ENCODE measurements at places on chromosomes 13 and 19.

- DNase-seq, result no peak
Measured at GRCh38 chr13:88248393-88248792, 577.2 kb downstream of the SLITRK5 start.

- DNase-seq, result no peak
Measured at GRCh38 chr19:45484273-45484945, 12.4 kb downstream of the RTN2 start.

GRCh38 chr13:21233086-21233485 lies 56.6 kb downstream of the MRPL57 start:
- no peak for DNase-seq

- no peak for DNase-seq
Measured at GRCh38 chr13:59112221-59112718, 1051.5 kb downstream of the DIAPH3 start.

- DNase-seq, result no peak
Measured at GRCh38 chr13:51856998-51857397, 4.8 kb upstream of the CCDC70 start.

DNA sequence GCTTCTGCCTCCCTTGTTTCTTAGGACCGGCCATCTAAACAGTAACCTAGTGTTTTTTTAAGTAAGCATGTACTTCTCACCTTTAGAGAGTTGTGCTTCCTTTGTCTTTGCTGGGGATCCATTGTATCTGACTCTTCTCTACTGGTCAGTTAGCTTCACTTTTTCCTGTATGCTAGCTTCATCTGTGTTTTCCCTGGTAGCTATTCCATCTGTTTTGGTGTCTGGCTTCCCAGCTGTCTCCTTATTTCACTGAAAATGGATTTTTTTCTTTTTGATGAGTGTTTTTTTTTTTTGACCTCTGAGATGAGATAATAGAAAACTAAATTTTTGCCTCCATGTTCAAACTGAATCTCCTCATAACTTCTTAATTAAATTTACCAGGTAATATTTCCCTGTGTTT lies 637.0 kb upstream of the SLC10A2 start:
- no peak for DNase-seq

- no peak for DNase-seq
Measured at GRCh38 chr19:47492571-47493377, 8.8 kb upstream of the KPTN start.

DNA sequence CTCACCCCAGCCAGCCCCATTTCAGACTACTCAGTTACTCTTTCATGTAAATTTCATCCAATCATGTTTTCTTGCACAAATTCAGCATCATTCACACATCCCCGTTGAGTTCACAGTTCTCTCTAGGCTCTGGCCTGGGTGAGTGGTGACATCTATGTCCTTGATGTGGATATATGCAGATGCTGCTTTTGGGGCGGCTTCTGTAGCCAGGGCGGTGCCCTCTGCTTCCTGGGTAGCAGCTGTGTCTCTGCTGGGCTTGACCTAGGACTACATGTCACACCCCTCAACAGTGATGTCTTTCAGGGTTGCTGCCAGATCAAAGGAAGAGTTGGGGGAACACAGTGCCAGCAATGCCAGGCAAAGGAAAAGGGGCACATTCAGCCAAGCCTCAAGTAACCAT lies 68.5 kb upstream of the KCTD15 start:
- no peak for DNase-seq

GRCh38 chr19:41792513-41793413 lies 3.6 kb upstream of the CEACAM3 start:
- no peak for DNase-seq

DNA sequence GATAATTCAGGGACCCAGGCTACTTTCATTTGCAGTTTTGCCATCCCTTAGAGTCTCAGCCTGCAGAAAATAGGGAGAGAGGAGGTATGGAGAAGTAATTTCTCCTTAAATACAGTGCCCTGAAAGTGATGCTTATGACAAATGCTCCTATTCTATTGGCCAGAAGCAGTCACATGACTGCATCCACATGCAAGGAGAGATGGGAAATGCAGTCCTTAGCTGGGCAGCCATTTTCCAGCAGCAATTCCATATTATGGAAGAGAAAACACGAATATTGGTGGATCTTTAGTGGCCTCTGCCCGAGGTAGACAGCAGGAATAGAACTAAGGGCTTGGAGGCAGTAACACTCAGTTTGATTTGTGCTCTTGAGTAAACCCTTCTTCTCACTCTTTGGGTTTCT lies 39.4 kb downstream of the VAV1 start:
- DNase-seq, result no peak

- DNase-seq, result no peak
Measured at GRCh38 chr19:54558339-54558738, 15.3 kb upstream of the LILRA2 start.
